Vein endothelial cell (primary cell): ENCODE measurements at places on chromosomes 5 and 9. TPM values are rescaled to one million over a fixed set of nuclear protein-coding genes. Genes with fewer than 3 reads are reported as not detected.

Gene SAXO1
- total RNA-seq = not detected in 2 replicates

Gene CBY3
- total RNA-seq = not detected in 2 replicates

Gene SPATA31D4
- not detected in 2 replicates for total RNA-seq

Gene IFNA2
- not detected in 2 replicates for total RNA-seq

Gene HTR1A
- total RNA-seq = not detected in 2 replicates

Gene ANAPC2
- total RNA-seq = 30.1 and 37.6 TPM in 2 replicates

Gene FST
- 1.9 and 6.9 TPM in 2 replicates for total RNA-seq

Gene ZBED3
- total RNA-seq = 3.2 and 7.8 TPM in 2 replicates

Gene NIM1K
- total RNA-seq = not detected in 2 replicates

Gene HSPB3
- not detected in 2 replicates for total RNA-seq

Gene FGF1
- total RNA-seq = under 0.01 and 0.98 TPM in 2 replicates

Gene FGF10
- total RNA-seq = not detected in 2 replicates

Gene TARS1
- 198 and 220 TPM in 2 replicates for total RNA-seq

Gene PTGR1
- total RNA-seq = 30.1 and 44.9 TPM in 2 replicates

Gene MORN5
- total RNA-seq = not detected in 2 replicates

Gene ZDHHC11B
- under 0.01 TPM in 1 of 2 replicates, not detected in the other for total RNA-seq

Gene PCDHA13
- total RNA-seq = not detected in 2 replicates

Gene PCDHGA3
- total RNA-seq = 0.86 and 1.3 TPM in 2 replicates

Gene TMC1
- total RNA-seq = 0.33 and 0.67 TPM in 2 replicates

Gene LHX3
- total RNA-seq = not detected in 2 replicates

Gene CMBL
- total RNA-seq = 4.6 and 6.2 TPM in 2 replicates

Gene MARVELD2
- total RNA-seq = 4.8 and 6.2 TPM in 2 replicates

Gene CRHBP
- 0.29 TPM in 1 of 2 replicates, not detected in the other for total RNA-seq

Gene NPR2
- 5.6 and 5.8 TPM in 2 replicates for total RNA-seq

Gene ANKRD31
- total RNA-seq = under 0.01 and 0.10 TPM in 2 replicates

Gene NMUR2
- total RNA-seq = not detected in 2 replicates

Gene HINT1
- 159 and 166 TPM in 2 replicates for total RNA-seq

Gene ACOT12
- total RNA-seq = not detected in 2 replicates

Gene NDUFAF2
- 14.7 and 22.1 TPM in 2 replicates for total RNA-seq

Gene PCDHGA12
- 6.9 and 12.0 TPM in 2 replicates for total RNA-seq

Gene SLC1A3
- not detected in 2 replicates for total RNA-seq

Gene PDGFRB
- 1.3 and 5.9 TPM in 2 replicates for total RNA-seq

Gene TIMD4
- total RNA-seq = not detected in 2 replicates

Gene RANBP6
- total RNA-seq = 38.5 and 48.9 TPM in 2 replicates

Gene ELL2
- 15.4 and 23.4 TPM in 2 replicates for total RNA-seq

Gene ZNF354C
- 5.6 and 6.4 TPM in 2 replicates for total RNA-seq

Gene CDH9
- not detected in 2 replicates for total RNA-seq

Gene BSPRY
- total RNA-seq = not detected in 2 replicates

Gene HACD4
- 0.19 and 0.98 TPM in 2 replicates for total RNA-seq

Gene NR6A1
- 1.1 and 1.3 TPM in 2 replicates for total RNA-seq

Gene NRG2
- total RNA-seq = 0.33 and 0.96 TPM in 2 replicates

Gene EIF4EBP3
- 0.38 and 1.3 TPM in 2 replicates for total RNA-seq

Gene ENG
- 209 and 301 TPM in 2 replicates for total RNA-seq

Gene PCDHA4
- total RNA-seq = 0.10 and 0.33 TPM in 2 replicates

Gene CARD9
- 0.57 and 0.65 TPM in 2 replicates for total RNA-seq

Gene RXRA
- 24.0 and 28.4 TPM in 2 replicates for total RNA-seq

Gene TMEM252
- total RNA-seq = not detected in 2 replicates

Gene ITGA1
- 13.7 and 22.7 TPM in 2 replicates for total RNA-seq

Gene ZBTB26
- total RNA-seq = 4.7 and 5.6 TPM in 2 replicates

Gene ZFP2
- 0.33 and 0.86 TPM in 2 replicates for total RNA-seq

Gene NNT
- 59.5 and 67.9 TPM in 2 replicates for total RNA-seq

Gene SHC3
- 0.29 and 1.3 TPM in 2 replicates for total RNA-seq

Gene SLC38A9
- 34.3 and 36.5 TPM in 2 replicates for total RNA-seq

Gene NR2F1-AS1
- 16.4 and 18.3 TPM in 2 replicates for total RNA-seq

Gene SLC6A18
- not detected in 2 replicates for total RNA-seq

Gene SLC36A1
- total RNA-seq = 5.6 and 10.3 TPM in 2 replicates

Gene IL5
- not detected in 2 replicates for total RNA-seq

Gene PROB1
- 4.6 and 7.2 TPM in 2 replicates for total RNA-seq

Gene HBEGF
- 30.1 and 43.6 TPM in 2 replicates for total RNA-seq
